Right ventricle myocardium inferior (tissue), 1 donor: ENCODE measurements at places on chromosomes 11 and 22.

DNA sequence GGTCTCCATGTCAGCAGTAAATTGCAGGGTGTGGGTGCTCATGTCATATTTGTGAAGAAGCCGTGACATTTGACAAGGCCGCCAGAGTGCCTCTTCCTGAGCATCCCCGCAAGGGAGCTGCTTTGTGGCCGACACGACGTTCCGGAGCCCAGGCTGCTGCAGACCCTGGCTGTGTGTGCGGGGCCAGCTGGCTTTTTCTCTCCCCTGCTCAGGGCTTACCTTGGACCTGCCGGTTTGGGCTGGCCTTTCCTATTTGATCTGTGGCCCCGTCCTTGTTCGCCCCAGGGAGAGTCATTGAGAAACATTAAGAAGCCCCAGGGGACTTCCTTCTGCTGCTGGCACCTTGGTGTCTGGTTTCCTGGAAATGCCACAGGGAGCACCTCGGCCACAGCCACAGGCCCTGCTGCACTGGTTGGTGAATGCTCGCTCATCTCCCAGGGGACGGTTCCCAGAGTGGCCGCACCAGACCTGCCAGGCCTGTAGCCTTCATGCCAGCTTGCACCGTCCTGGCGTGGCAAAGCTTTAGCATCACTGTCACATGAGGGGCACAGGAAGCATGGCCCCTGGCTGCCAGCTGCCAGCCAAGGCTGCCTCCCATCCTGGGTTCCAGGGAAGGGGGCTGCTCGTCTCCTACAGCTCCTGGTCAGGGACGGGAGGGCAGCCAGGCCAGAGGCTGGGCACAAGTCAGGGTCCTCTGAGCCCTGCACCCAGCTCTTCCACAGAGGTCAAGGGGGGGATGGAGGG is 5.4 kb downstream of the GRK2 start:
- no peak for DNase-seq

DNA sequence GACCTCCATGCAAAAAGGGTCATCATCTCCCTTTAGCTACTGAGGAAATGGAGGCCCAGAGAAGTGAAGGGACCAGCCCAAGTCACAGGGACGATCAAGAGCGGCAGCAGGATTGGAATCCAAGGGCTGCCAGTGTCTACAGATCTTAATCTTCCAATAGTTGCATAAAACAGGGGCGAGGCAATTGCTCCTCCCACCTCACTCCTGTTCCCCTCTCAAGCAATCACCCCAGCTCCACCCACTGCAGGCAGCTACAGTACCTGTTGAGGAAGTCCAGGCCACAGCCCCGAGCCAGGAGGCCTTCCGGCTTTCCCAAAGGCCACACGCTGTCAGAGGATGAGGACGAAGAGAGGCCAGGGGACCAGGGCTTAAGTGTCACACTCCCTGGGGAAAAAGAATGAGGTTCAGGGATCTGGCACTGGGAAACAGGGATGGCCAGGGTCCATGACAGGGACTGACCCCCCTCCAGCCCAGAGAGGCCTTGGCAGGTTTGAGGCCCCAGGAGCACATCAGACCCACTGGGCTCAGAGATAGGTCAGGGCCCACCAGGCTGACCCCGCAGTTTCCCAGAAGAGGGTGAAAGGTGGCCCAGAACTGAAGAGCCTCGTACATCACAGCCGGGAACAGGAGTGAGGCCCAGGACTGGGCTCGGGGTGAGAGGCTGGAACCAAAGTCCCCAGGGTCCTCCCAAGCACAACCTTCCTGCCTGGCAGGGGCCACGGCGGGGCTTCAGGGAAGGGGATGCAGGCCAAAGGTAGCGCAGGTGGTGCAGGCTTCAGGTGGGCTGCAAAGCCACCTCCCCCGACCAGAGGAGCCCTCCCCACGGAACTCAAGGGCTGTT is 16.4 kb upstream of the MFNG start:
- no peak for DNase-seq

GRCh38 chr11:26324270-26324669 is 7.7 kb upstream of the ANO3 start:
- no peak for DNase-seq

DNA sequence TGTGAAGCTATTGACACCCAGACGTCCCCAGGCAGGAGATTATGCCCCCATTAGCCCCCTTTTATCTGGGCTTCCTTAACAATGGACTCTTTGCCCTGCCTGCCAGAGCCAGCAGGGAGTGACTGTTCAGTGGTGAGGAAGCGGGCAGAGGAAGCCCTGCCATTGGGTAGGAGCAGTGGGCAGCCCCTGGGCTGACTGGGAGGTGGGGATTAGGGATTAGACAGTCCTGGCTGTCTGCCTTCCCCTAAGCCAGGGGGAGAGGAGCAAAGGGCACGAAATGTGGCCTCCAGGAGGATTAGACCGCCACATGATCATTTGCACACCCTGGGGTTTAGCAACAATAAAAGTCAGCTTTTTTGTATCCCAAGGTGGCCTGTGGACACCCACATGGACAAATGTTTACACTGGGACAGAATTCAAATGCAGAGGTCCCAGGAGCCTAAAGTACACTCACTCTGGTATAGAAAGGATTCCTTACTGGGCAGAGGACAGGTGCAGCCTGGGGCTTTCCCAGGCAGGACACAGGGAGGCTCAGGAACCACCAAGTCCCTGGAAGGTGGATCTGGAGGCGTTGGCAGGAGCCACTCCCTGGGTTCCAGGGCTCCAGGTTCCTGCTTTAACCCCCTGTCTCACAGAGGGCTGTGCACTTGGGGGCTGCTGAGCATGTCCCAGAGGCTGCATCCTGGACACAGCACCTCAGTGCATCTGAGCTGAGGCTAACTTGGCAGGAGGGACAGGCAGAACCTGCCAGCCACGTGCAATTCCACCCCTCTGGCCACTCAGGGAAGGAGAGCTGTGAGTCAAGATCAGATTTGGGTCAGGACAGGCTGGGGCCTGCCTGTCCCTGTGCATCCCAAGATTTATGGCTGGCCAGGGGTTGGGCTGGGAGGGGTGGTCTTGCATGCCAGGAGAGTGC is 2.1 kb downstream of the PNPLA3 start:
- no peak for DNase-seq

DNA sequence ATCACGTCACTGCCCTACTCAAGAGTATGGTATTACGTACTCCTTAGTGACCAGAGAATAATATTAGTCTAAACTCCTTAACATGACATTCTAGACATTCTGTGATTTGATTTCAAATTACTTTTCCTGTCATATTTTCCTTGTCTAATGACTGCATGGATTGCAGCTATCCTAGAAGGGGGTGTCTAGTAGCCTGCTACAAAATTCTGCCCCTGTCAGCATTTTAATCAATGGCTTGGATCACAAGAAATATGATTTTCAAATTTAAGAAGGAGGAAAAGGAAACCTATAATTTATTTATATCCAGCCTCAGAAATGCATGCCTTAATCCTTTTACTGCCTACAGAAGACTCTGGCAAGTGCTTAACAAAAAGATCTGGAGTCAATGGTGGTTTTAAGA is 216.8 kb downstream of the SWAP70 start:
- DNase-seq: no peak

DNA sequence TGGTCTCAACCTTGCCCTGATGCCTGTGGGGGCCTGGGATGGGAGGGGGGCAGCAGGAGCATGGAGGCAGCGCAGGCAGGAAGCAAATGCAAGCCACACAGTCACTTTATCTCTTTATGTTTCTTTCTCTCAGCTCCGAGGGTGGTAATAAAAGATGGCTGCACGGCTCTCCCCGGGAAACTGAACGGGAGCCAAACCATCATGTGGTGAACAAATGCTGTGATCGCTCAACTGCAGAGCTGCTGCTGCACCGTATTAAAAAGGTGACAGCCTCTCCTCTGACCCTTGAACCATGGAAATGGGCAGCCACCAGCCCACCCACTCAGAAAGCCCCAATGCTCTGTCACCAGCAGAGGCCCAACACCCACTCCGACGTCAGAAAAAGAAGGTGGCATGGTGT is 110.0 kb downstream of the TIMP3 start:
- DNase-seq: no peak

DNA sequence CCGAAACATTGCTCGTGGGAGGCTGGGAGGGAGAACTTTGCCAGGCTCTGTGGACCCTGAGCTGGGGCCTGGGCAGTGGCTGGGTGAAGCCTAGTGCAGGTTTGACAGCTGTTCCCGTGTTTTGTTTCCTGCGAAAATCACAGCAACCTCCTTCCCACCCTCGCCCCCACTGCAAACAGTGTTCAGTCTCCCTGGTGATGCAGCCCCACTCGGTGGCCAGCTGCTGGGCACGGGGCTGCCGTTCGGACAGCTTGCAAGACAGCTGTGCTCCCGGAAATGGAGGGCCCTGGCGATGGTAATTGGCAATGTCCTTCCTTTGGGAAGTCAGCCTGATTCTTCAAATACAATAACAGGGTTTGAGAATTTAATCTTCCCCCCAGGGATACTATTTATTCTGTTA is 10.4 kb upstream of the GAL start:
- no peak for DNase-seq
